ENCODE measurements at places on chromosomes 16 and 17.

GRCh38 chr16:83940630-83941378, 12.2 kb upstream of the OSGIN1 start:
- no peak for DNase-seq

- DNase-seq = no peak
Measured at GRCh38 chr17:6608321-6608720, 32.2 kb downstream of the KIAA0753 start.

GRCh38 chr17:31738488-31738887, 120.6 kb downstream of the COPRS start:
- DNase-seq = no peak

GRCh38 chr17:35214631-35215273, 20.6 kb upstream of the SLC35G3 start:
- DNase-seq = no peak

DNA sequence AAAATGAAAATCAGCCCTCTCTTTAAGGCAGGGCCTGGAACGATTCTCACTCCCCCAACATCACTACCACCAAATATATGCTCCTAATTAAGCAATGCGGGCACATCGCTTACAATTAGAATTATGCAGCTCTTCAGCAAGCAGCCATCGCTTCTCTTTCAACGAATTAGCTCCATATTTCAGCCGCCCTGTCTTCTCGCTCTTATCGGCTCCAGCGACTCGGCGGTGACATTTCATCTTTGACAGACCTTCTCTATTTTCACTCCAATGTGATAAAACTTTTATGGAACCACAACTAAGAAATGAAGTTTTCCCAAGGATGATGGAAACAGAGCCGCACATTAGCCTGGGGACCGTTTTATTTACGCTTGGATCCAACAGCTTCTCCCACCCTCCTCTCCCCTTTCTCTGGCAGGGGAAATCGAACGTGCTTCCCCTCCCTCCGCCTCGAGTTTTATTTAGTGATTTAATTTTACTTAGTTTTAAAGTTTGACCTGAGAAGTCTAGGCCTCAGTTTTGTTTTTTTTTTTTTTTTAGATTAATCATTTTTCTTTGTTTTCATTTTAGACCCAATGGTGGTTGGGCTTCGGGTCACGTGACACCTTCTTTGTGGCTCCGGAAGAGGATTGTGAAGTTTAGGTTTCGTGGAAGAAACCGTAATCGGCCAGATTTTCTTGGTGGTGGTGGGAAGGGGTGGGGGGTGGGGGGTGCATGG, 3.1 kb upstream of the HOXB2 start:
- DNase-seq = no peak

DNA sequence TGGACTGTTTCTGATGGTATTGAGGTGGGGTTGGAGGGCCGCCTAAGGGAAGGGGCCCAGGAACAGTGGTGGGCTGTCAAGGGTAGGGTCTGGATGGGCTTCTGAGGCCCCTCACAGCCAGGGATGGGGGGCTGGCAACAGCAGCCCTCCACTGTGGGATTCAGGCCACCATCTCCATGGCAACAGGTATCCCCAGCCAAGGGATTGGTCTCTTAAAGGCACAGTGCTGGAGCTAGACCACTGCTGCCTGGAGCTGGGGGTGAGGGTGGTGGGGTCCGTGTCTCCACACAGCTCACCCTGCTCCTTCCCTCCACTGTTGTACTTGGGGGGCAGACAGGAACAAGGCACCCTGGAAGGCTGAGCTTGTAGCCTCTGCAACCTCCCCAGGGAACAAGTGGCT, 41.8 kb downstream of the PSME3IP1 start:
- DNase-seq = no peak

- DNase-seq = no peak
Measured at GRCh38 chr16:24686678-24687077, 42.8 kb upstream of the TNRC6A start.

DNA sequence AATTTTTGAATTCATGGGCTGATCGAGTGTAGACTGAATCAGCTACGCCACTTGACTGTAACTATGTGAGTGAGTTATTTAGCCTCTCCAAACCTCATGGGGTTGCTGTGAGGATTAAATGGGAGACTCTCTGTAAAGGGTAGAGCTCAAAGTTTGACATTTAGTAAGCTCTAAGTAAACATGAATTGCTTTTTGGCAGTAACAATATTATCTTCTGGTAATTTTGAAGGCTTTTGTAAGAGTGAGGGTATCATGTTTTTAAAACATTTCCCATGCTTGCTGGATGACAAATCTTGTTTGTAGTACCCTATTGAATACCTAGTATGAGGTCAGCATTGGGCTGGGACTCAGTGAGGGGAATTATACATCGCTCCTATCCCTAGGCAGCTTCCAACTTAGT, 35.3 kb downstream of the MRTFB start:
- DNase-seq = no peak

- DNase-seq = peak; percentile 90
Measured at GRCh38 chr16:23801378-23801777, 34.4 kb upstream of the PRKCB start.
